ENCODE measurements at places on chromosomes 3 and 15.

- no peak for DNase-seq
Observed at GRCh38 chr3:139620438-139620837, 57.3 kb downstream of the NMNAT3 start.

DNA sequence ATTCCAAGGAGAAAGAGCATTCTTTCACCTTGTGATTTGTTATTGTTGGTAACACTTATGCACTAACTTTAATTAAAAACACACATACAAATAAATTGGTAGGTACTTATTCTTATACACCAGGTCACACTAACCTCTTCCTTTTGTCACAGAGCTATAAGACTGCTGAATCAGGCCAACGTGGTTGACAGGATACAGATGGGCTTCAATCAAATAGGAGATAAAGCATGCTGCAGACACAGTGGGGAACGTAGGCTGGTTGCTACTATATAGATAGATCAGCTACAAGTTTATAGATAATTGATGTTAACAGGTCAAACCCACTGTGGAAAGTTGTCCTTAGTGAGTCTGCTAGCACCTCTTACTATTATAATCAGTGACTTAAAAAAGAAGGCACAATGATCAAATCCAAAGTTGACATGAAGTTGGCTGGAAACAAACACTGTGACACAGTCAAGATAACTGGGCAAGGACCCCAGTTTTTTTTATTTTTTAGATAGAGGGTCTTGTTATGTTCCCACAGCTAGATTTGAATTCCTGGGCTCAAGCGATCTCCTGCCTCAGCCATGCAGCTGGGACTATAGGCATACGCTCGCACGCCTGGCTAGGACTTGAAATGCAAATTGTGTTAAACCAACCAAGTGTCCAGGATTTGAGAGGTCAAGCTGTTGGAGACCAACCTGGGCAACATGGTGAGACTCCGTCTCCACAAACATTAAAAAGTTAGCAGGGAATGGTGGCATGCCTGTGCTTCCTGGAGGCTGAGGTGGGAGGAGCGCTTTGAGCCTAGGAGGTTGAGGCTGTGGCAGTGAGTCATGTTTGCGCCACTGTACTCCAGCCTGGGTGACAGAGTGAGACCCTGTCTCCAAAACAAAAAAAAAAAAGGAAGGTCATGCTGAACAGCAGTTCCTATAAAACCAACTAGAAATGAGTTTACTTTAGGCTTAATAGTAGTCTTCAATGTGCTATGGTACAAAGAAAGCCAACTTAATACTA is 97.9 kb upstream of the MEX3B start:
- DNase-seq: no peak

DNA sequence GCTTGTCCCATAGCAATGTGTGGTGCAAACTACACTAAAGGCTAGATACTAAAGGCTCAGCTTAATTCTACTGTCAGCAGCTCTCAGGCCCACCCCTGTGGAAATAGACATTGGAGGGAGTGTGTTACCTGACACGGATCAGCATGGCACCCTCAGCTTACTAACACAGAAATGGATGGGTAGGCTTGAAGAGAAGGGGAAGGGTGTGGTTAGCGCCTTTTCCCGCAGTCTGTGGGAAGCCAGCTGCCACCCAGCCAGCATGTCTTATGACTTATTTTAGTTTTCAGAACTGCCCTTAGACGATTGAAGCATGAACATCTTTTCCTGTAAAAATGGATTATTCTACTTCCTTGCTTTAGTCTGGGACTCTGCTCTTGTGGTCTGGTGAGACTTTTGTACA is 25.8 kb upstream of the ADPGK start:
- DNase-seq: no peak

GRCh38 chr3:196554205-196554604 is 14.1 kb downstream of the WDR53 start:
- DNase-seq: no peak

GRCh38 chr3:126358816-126359181 is 1.6 kb upstream of the KLF15 start:
- no peak for DNase-seq

DNA sequence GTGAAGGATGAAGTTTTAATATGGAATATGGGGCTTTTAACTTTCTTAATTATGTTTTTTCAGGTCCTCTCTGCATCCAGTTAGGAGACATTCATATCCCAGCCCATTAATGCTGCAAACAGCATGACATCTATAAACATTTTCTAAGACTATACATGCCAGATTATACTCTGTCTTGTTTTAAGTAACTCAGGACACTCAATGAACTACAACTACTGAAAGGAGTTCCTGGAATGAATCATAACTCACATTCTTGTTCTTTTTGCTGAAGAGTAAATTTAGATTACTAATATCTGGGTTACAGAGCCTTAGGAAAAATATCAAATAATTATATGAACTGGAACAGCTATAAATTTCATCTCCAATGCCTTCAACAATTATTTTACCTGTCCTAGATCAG is 167.4 kb downstream of the STAG1 start:
- DNase-seq: no peak

GRCh38 chr15:49748791-49749190 is 127.9 kb downstream of the DTWD1 start:
- DNase-seq: no peak

GRCh38 chr3:41148478-41148877 is 50.8 kb upstream of the CTNNB1 start:
- no peak for DNase-seq

DNA sequence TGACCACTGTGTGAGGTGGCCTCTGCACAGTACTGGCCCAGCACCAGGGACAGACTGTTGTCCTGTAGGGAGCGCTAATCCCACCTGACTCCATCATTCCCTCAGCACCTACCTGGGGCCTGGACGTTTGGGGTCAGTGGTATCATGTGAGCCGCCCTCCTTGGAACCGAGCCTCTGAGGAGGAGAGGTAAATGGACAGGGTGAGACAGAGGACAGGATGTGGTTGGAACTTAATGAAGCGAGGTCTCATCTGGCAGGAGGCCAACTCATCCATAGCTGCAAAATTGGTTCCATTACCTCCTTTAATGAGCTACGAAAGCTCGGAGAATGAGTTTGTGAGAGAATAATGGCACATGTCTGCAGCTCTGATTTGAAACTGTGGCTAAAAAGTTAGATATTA is 13.9 kb downstream of the MAPKAPK3 start:
- DNase-seq: no peak

DNA sequence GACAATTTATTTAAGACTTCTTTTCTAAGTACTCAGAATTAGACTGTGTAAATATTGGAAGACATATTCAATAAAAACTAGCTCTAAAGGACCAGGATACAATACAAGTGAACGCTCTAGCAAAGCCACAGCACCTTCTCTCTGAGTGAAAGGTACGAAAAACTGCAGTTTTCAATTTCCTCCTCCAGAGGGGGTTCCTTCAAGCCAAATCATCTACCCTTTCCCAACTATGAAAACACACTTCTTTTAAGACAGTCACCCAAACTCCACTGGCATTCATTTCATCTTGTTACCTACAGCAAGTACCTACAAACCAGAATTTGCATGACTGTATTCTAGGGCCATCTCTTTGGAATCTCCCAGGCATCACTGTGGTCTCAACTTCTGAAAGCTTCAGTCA is 165.8 kb downstream of the ERC2 start:
- no peak for DNase-seq

- DNase-seq: no peak
Observed at GRCh38 chr3:136196064-136196400, at the start of gene MSL2. TSS of gene MSL2 (minus strand) at chr3:136196335. CDS start at chr3:136195113, 1,222 bp downstream.

DNA sequence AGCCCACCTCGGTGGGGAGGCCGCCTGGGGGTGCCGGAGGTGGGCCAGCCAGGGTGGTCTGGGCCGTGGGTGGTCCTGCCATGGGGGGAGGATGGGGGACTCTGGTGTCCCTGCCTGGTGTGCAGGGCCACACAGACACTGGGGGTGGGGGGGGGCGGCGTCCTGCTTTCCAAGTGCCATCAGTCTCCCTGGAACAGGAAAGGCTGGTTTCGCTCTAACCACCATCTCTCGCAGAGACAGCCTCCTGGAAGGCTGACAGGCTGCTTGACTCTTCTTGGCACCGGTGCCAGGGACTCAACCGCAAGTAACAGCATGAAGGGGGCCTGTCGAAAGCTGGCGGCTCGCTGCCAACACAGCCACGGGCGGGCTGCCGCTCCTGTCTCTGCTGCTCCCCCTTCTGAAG is 40.3 kb downstream of the RGMA start:
- no peak for DNase-seq

DNA sequence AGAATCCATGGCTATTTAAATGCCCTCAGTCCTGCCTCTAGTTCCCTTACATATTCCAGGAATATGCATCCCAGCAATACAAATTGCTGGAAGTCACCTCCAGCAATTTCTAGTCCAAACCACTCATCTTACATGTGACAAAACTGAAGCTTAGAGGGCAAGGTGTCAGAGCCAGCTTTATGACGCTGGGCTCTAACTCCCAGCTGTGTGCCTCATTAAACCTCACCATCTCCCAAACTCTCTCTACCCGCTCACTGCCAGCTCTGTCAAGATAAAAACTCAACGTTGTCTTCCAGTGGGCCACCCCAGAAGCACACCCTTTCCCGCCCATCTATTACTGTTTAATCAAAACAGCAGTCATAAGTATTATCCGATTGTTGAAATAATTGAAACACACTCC is 7.9 kb downstream of the TNIK start:
- DNase-seq: no peak

GRCh38 chr3:67030785-67031740 is 33.0 kb downstream of the KBTBD8 start:
- no peak for DNase-seq

- DNase-seq: peak; percentile 82
Observed at GRCh38 chr15:38886315-38887163, 321.9 kb upstream of the RASGRP1 start.

GRCh38 chr3:127780536-127781400 is 41.5 kb downstream of the MGLL start:
- no peak for DNase-seq

DNA sequence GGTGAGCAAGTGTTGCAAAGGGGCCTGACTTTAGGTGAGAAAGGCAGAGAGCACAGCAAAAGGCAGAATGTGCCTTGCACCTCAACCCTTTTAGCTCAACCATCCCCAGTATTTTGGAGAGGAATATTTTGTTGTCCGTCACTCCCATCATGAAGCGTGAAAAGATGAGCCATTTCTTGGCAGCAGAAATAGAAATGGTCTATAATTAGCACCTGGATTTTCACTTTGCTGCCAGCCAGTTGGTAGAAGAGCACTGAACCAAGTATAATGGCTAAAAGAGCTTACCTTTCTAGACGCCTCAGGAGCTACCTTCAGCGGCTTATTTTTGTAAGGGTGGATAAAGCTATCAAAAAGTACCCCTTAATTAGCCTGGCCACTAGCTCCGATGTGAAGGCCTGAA is 406.7 kb downstream of the OCA2 start:
- no peak for DNase-seq

GRCh38 chr15:99928429-99928981 is 195.3 kb upstream of the LYSMD4 start:
- peak; percentile 24 for DNase-seq

- DNase-seq: no peak
Observed at GRCh38 chr15:69163141-69163669, 2.8 kb downstream of the GLCE start.

GRCh38 chr15:58627701-58628100 is 121.8 kb downstream of the ADAM10 start:
- DNase-seq: no peak

DNA sequence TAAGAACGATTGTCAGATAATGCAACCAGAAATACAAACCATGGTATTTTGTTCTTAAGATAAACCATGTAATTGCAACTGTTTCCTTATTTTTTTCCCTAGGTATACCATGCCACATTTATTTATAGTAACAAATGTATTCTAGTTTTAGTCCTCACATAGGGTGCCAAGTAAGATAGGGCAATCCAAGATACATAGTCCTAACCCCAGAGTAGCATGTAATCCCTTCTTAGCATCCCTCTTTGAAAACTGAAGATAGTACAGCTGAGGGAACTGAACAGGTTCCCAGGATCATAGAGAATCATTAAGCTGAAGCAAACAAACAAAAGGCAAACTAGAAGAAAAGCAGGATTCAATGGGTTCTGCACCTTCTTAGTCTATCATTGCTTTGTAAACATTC is 24.8 kb downstream of the TRNT1 start:
- no peak for DNase-seq

- DNase-seq: no peak
Observed at GRCh38 chr15:42640109-42640508, 64.7 kb downstream of the STARD9 start.

GRCh38 chr3:171240504-171240835 is 213.9 kb upstream of the SLC2A2 start:
- DNase-seq: no peak

DNA sequence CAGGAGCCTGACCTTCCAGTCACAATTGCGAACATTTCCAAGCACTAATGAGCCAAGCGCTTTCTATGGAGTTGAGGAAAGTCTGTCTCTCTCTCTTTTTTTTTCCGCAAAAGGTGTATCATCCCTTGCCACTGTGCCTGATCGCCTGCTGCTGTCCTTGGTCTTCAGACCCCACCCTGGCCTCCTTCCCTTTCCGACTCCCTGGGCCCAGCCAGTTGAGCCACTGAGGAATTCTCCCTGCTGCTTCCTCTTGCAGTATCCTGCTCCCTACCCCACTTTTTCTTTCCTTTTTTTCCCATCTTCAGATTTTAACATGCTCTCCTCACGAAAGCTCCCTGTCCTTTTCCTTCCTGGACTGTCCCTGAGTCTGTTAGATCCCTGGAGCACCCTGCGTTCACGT is 396.5 kb upstream of the C2CD4B start:
- no peak for DNase-seq

GRCh38 chr3:12759693-12760565 is 870 bp upstream of the TMEM40 start:
- DNase-seq: no peak

DNA sequence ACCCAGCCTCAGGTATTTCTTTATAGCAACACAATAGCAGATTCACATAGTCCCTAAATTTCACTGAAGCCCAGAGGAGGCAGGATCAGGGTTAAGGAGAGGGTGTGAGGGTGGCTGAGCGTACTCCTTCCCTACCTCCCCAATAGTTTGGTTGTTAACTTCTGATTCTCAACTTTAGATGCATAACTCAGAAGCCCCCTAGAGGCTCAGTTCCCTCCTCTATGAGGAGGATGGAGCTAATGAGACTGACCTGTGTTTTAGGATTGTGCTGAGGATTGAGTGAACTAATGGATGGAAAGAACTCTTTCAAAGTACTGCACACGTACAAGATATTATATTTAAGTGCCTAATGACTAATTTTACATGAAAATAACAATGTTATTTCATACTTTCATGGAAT is 249.3 kb upstream of the SOX14 start:
- DNase-seq: no peak

- DNase-seq: no peak
Observed at GRCh38 chr15:87032295-87032694, 952.6 kb downstream of the AGBL1 start.

GRCh38 chr3:123110976-123111615 is 44.3 kb downstream of the PDIA5 start:
- no peak for DNase-seq

GRCh38 chr15:99502182-99502581 is 63.6 kb upstream of the MEF2A start:
- DNase-seq: no peak

GRCh38 chr3:142963234-142963515 is 299 bp downstream of the PAQR9 start:
- DNase-seq: no peak
